ENCODE measurements at places on chromosomes 4 and X. TPM values are rescaled to one million over a fixed set of nuclear protein-coding genes. Genes with fewer than 3 reads are reported as not detected.
A peak's percentile ranks its signal among the peaks of the same experiment; 100 is the strongest.

- H3K4me3 ChIP-seq: no peak overlapping the region
- no peak overlapping the region for H3K27ac ChIP-seq
- no peak for DNase-seq
- H3K4me1 ChIP-seq: no peaks in the 10 kb centered on the region
- H3K36me3 ChIP-seq: peaks cover under 1% of the 10 kb centered on the region
- no peaks in the 10 kb centered on the region for H3K27me3 ChIP-seq
Observed at GRCh38 chr4:185283723-185284122, 74.3 kb downstream of the SNX25 start.

- peak overlapping the region; percentile 88 for H3K27ac ChIP-seq
- H3K36me3 ChIP-seq: no peaks in the 10 kb centered on the region
- no peak for DNase-seq
- peaks cover 23% of the 10 kb centered on the region for H3K4me1 ChIP-seq
Observed at GRCh38 chrX:78106651-78106986, 2.6 kb downstream of the PGK1 start.

DNA sequence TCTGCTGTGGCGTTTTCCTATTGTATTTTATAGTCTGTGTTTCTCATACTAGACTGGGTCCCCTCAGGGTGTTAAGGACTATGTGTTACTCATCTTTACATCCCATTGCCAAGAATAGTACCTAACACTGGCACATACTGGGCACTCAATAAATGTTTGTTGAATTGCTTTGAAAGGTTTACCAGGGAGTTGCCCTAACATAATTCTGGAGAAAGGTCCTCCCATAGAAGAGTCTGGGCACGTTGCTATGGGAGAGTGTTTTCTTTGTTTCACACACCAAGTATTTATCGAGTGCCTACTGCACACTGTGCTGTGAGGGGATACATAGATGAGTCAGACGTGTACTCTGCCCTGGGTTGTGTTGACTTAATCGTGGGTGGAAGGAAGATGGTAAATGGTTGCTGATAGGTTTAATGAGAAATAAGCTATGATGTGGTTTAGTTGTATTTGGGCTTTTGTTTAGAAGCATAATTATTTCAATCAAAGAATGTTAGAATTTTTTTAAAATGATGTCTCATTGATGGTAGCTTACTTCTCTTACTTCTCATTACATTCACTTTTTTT is 42.9 kb downstream of the AFF1 start:
- peaks cover 34% of the 10 kb centered on the region for H3K4me1 ChIP-seq
- DNase-seq: no peak
- peak overlapping the region; percentile 81 for H3K27ac ChIP-seq
- H3K27me3 ChIP-seq: no peaks in the 10 kb centered on the region

The MXRA5 gene
- 1.3 TPM for total RNA-seq

- no peak overlapping the region for H3K27ac ChIP-seq
- H3K27me3 ChIP-seq: no peaks in the 10 kb centered on the region
- no peaks in the 10 kb centered on the region for H3K4me1 ChIP-seq
- H3K36me3 ChIP-seq: no peaks in the 10 kb centered on the region
- no peak overlapping the region for H3K4me3 ChIP-seq
- no peak for DNase-seq
Observed at GRCh38 chr4:37948542-37948941, 11.7 kb upstream of the PTTG2 start.

DNA sequence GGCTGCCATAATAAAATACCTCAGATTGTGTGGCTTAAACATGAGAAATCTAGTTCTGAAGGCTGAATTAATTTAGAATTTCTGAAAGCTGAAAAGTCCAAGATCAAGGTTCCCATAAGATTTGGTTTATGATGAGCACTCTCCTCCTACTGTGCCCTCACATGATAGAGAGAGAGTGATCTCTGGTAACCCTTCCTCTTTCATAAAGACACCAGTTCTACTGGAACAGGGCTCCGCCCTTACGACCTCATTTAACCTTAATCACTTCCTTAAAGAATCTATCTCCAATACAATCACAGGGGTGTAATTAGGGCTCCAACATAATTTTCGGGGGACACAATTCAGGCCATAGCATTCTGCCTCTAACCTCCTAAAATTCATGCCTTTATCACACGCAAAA is 194.0 kb upstream of the MAB21L2 start:
- H3K36me3 ChIP-seq: no peaks in the 10 kb centered on the region
- no peak overlapping the region for H3K4me3 ChIP-seq
- no peaks in the 10 kb centered on the region for H3K27me3 ChIP-seq
- DNase-seq: no peak

The GLUD2 gene
- total RNA-seq: 24.3 TPM

The NDP gene
- not detected for total RNA-seq

The TENM3 gene
- total RNA-seq: 0.70 TPM

The GAGE2A gene
- total RNA-seq: not detected

DNA sequence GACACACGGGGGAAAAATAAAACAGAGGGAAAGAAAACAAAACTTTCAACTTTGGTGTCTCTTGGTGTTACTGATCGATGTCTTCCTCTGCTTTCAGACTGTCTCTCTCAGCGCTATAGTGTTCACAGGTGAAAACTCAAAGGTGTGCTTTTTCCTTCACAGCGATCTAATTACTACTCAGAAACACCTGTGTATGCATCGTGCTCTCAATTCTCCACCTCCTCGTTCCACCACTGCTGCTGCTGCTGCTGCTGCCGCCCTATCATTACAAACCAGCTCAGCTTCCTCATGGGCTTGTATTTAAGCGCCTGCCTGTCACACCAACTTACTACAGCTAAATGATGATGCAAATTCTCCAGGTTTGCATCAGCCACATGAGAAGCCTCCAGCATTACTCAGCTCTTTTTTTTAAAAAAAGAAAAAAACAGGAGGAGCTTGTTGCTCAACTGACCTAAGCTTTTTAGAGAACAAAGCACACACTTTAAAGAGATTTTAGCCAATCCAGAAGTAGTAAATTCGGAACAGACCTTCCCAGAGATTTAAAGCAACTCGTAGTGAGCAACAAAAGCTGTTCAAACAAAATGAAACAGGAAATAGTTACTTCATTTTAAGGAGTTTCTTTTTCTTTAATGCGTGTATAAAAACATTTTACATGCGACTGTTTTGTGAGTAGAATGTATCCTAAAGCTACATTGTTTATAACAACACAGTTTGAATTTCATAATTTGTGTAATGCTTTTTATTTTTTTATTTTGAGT is at the start of gene SLC7A11:
Gene SLC7A11, minus strand, starts transcription at position 274 of the 758 bp plus-strand sequence. CDS start 280 bp downstream, outside the sequence.
- peak; percentile 37 for DNase-seq
- no peak within 1 kb of the TSS for H3K4me3 ChIP-seq
- no peaks in the 10 kb centered on the region for H3K27me3 ChIP-seq
- peak within 1 kb of the TSS; percentile 19 for H3K27ac ChIP-seq

The MAGEA1 gene
- not detected for total RNA-seq

GRCh38 chr4:56650262-56651055 is 30.6 kb downstream of the HOPX start:
- no peaks in the 10 kb centered on the region for H3K27me3 ChIP-seq
- no peak overlapping the region for H3K27ac ChIP-seq
- H3K4me1 ChIP-seq: peaks cover 4% of the 10 kb centered on the region

The SH3D19 gene
- total RNA-seq: 11.0 TPM

GRCh38 chr4:71691416-71692073 is 92.3 kb downstream of the GC start:
- H3K4me3 ChIP-seq: peak overlapping the region; percentile 9
- DNase-seq: no peak
- H3K36me3 ChIP-seq: no peaks in the 10 kb centered on the region

The FRMD7 gene
- total RNA-seq: not detected

DNA sequence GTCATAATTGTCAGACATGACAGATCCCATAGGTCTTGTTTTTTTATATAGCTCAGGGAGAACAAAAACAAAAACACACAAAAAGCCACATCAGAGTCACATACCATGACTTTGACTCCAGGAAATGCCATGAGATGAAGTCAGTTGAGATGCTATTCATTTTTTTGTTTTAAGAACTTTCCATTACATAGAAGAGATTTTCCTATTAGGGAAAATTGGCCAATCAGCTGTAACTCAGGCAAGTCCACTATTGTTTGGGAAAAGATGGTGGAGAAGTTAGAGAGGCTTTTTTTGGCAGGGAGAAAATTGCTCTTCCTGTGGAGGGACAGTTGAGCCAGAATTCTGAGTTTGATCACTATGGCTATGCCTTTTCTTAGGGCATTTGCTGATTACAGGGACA is 72.6 kb downstream of the SMARCA5 start:
- H3K27me3 ChIP-seq: no peaks in the 10 kb centered on the region
- DNase-seq: no peak
- no peak overlapping the region for H3K4me3 ChIP-seq
- H3K27ac ChIP-seq: no peak overlapping the region
- no peaks in the 10 kb centered on the region for H3K36me3 ChIP-seq

The PLAC1 gene
- total RNA-seq: not detected

GRCh38 chrX:49101629-49101984 is 21.9 kb upstream of the WDR45 start:
- H3K27ac ChIP-seq: peak overlapping the region; percentile 96
- peak overlapping the region; percentile 15 for H3K4me3 ChIP-seq
- DNase-seq: no peak
- no peaks in the 10 kb centered on the region for H3K36me3 ChIP-seq
- no peaks in the 10 kb centered on the region for H3K27me3 ChIP-seq

DNA sequence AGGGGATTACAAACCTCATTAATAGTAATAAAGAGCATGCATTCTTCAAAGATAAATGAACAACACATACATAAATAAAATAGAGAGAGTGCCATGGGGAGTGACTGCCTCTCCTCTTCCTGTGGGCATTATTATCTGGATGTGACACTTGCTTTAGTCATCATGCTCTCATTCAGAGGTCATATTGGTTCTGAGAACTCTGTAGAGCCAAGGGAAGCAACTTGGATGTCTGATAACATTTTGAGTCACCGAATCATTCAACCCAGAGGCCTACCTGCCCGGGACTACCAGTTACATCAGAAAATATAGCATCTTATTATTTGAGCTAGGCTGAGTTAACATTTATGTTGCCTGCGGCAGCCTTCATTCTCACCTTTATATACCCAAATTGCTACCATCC is 489.5 kb downstream of the STIM2 start:
- no peak overlapping the region for H3K27ac ChIP-seq
- H3K36me3 ChIP-seq: no peaks in the 10 kb centered on the region
- no peak for DNase-seq
- no peak overlapping the region for H3K4me3 ChIP-seq
- H3K27me3 ChIP-seq: no peaks in the 10 kb centered on the region

The VEGFC gene
- total RNA-seq: 1.3 TPM

The POU3F4 gene
- not detected for total RNA-seq

DNA sequence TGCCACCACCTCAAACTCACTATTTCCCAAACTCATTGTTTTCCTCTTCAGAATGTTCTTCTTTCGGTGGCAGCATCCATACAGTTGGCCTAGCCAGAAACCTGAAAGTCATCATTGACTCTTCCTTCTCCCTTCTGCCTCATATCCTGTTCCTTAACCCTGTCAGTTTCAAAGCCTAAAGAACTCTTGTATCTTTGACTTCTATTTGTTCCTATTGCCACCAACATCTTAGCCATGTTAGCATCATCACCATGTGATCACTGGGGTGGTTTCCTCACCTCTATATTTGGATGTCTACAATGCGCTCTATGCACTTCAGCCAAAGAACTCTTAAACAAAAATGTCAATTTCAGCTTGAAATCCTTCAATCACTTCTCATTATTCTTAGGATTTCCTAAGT is 29.0 kb downstream of the DDX60L start:
- no peaks in the 10 kb centered on the region for H3K27me3 ChIP-seq
- no peak overlapping the region for H3K4me3 ChIP-seq
- peaks cover 2% of the 10 kb centered on the region for H3K36me3 ChIP-seq
- no peak for DNase-seq
- H3K27ac ChIP-seq: no peak overlapping the region

- H3K4me1 ChIP-seq: peaks cover 13% of the 10 kb centered on the region
- no peaks in the 10 kb centered on the region for H3K36me3 ChIP-seq
- H3K4me3 ChIP-seq: no peak overlapping the region
- no peaks in the 10 kb centered on the region for H3K27me3 ChIP-seq
- no peak for DNase-seq
Observed at GRCh38 chr4:184362396-184362795, 112.0 kb downstream of the IRF2 start.

DNA sequence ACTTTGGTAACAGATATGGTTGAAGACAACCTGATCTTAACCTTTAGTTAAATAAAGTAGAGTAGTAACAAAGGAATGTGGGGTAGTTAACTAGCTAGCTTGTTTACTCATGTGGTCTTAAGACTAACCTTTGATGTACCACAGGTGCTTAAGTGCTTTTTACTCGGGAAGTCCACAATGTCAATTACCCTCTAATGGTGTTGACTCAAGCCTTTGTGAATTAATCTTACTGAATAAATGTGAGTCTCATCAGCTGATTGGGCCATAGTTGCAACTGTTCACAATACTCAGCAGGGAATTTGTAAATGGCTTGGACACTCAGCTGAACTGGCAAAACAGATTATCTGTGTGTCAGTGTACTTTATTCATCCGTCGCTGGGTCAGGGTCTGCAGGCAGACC is 119.0 kb upstream of the UGT8 start:
- H3K4me3 ChIP-seq: no peak overlapping the region
- no peaks in the 10 kb centered on the region for H3K36me3 ChIP-seq
- no peaks in the 10 kb centered on the region for H3K4me1 ChIP-seq
- no peaks in the 10 kb centered on the region for H3K27me3 ChIP-seq

DNA sequence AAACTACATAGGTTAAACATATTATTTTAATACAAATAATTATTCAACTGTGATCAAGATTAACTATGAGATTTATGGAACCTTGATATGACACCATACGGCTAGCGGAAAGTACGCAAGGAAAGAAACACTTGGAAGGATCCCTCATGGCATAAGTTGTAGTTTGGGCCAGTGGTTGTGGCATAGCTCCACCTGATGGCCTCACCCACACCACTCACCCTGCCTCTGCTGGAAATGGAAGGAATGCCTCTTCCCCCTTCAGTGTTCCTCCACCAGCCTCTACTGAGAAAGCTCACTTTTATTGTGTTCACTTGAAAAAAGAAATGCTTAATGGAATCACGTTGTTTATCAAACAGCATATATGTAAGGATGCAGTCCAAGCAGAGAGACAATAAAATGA is 86.4 kb downstream of the BMP15 start:
- H3K4me3 ChIP-seq: no peak overlapping the region
- H3K4me1 ChIP-seq: no peaks in the 10 kb centered on the region
- DNase-seq: no peak
- no peaks in the 10 kb centered on the region for H3K27me3 ChIP-seq
- H3K27ac ChIP-seq: no peak overlapping the region
- no peaks in the 10 kb centered on the region for H3K36me3 ChIP-seq

The SPIN2B gene
- 7.3 TPM for total RNA-seq

GRCh38 chr4:79315891-79316290 is 10.0 kb downstream of the NAA11 start:
- DNase-seq: no peak
- H3K4me3 ChIP-seq: no peak overlapping the region
- no peaks in the 10 kb centered on the region for H3K27me3 ChIP-seq

Measured in liver (tissue), 10 donors.